A673 (cell line): ENCODE measurements at places on chromosomes 3 and 15.
A peak's percentile ranks its signal among the peaks of the same experiment; 100 is the strongest.

GRCh38 chr3:186121968-186122367 is 13.1 kb upstream of the ETV5 start:
- no peak for DNase-seq

DNA sequence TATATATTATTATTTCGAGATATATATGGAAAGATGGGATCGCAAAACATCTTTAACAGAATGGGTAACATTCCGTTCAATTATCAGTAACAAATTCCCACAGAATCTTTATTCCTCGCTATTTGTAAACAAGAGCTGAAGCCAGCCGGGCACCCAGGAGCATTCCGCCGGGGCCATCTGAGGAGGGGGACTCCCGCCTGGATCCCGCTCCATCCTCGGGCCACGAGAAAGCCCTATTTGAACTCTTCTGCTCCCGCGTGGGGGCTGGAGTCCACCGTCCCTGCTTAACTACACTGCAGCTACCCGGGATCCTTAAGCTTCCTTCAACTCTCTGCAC is 687 bp downstream of the GPR176 start:
- DNase-seq: no peak

GRCh38 chr15:78301828-78302227 is 2.4 kb upstream of the SKIC8 start:
- no peak for DNase-seq

DNA sequence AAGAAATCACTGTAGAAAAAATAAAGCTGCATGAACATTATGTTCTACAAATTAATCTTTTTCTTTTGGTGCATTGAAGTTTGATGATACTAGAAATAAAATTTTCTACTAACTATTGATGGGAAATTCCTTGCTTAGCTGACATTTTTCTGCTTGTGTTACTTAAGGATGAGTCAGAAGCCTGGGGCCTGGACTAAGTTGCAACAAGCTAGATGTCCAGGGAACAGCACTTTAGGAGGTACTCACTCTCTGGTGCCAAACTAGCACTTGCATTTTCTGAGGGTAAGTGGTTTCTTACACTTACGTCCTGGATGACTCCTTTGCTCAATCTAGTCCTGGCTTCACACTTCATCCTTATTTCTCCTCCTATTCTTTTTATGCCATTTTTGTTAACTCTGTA is 945.1 kb downstream of the IGSF11 start:
- no peak for DNase-seq

GRCh38 chr3:37324850-37325321 is 150.5 kb upstream of the LRRFIP2 start:
- DNase-seq: no peak

DNA sequence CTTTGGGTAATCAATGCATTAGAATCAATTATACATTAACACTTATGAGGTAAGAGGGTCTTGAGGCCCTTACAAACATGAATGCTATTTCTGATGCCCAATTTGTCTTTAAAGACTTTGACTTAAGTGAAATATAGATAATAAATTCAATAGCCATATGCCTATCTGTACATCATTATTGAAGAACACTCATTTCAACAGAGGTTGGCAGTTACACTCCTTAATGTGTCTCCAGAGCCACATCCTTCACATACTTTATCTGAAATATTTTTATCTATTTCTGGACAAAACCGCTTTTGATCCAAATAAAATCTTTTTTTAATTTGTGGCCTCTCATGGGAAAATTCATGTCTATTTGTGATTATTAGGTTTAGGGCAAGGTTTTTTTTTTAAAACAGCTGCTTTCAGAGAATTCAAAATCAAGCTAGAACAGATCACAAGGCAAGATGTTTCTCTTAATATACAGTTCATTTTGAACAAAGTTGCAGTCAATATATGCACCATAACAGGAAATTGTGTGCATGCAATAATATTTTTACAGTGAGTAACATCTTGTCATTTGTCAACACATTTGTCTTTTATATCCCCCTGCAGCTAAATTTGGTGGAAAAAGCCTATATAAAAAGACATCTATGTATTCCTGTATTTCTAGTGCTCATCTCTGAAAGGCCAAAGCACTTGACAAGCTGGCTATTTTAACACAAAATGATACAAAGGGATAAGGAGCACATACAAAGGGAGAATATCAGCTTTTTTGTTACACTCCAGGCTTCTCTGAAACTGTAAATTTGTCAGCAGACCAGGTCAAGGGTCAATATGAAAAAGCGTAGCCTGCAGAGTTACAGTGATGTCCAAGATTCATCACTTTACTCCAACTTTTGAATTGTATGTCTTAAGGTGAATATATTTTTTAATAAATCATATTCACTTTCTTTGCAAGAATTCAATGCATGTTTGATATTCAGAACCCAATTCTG is 146.2 kb upstream of the DPH6 start:
- no peak for DNase-seq

DNA sequence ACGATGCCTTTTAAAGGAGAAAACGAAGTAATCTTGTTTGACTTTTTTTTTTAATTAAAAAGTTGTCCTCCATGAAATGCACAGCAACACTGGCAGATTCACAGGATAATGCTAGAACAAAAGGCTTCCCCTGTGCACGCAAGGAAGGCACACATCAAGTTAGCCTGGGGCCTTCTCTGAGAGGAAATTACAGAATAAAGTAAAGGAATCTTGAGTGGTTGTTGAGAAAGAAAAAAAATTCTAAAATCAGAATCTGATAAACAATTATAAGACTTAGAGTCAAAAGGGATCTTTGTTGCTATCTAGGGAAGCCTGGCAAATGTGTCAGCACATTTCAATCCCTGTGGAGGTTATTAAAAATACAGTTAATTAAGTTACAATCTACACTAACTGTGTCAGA is 946.0 kb downstream of the IGSF11 start:
- DNase-seq: no peak

DNA sequence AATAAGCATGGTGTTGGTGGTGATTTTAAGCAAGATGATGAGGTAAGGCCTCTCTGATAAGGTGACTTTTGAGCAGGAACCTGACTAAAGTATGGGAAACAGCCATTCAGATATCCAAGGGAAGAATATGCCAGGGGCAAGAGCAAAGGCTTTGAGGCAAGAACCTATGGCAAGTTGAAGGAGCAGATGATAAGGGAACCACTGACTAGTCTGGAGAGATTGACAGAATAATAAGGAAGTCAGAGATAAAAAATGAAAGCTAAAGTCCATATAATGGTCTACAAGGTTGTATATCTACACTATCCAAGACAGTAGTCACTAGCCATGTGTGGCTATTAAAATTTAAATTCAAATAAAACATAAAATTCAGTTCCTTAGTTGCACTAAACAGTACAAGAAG is 2.5 kb upstream of the C3orf38 start:
- DNase-seq: no peak

GRCh38 chr3:117873249-117873600 is 1161.4 kb downstream of the IGSF11 start:
- DNase-seq: no peak

DNA sequence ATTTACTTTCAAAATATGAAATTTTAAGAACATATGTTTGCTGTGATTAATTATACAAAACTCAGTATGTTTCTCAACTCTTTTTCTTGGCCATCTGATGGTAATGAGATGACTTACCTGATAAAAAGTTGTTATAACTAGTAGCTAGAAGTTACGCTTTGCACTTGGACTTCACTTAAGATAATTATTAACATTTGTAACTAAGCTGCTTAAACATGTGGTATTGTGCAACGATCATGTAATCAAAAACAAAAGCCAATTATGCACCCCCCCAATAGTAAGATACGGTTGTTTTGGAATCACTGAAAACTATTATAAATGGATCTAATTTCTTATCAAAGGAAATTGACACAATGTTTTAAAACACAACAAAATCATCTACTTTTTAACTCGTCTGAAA is 342.9 kb downstream of the CNTN3 start:
- no peak for DNase-seq

DNA sequence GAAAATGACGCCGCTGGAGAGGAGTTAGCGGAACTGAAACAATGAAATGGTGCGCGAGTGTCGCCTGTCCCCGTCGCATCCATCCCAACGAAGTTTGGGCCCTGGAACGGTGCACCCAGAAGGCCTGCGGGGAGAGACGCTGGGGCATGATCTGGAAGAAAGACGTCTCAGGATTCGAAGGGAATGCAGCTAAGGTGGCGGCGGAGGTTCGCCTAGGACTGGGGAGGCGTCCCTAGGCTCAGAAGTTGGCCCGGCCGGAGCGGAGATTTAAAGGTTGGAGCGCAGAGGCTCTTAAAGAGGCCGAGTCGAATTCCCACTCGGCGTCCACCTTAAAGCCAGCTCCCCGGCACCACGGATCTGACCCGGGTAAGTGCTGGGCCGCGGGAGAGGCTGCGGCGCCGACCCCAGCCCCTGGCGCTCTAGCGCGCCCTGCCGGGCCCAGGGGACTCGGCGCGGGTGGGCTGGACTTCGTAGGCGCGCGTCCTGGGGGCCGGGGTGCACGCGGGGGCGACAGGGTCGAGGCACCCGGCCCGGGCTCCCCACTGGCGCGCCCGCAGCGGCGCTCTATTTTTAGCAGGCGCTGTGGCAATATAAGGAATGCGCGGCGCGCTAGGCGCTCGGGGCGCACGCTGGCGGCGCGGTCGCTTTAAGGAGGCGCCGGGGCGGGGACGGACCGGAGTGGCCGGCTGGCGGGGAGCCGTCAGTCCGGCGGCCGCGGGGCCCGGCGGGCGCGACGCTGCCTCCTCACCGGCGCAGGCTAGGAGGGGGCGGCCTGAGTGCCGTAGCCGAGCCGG is at the start of gene MRAS:
Gene MRAS (plus strand): TSS at position 620 of the 794 bp plus-strand sequence. CDS start 24,305 bp downstream, outside the sequence.
- peak; percentile 48 for DNase-seq

GRCh38 chr3:190825386-190826016 is 37.0 kb downstream of the GMNC start:
- no peak for DNase-seq

DNA sequence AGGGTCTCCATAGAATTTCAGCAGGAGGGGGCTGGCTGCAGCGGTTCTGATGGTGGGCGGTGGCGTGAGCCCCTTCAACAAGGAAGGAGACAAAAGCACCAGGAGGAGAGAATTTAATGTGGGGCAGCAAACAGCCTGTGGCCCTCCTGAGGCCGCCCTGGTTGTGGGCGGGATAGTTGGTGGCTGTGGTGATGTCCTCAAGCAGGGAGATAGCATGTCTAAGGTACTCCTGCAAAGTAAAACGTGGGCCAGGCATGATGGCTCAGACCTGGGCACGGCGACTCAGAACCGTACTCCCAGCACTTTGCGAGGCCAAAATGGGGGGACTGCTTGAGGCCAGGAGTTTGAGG is 94.0 kb downstream of the LRRK1 start:
- no peak for DNase-seq

GRCh38 chr3:171748064-171748924 is 62.0 kb downstream of the PLD1 start:
- no peak for DNase-seq

DNA sequence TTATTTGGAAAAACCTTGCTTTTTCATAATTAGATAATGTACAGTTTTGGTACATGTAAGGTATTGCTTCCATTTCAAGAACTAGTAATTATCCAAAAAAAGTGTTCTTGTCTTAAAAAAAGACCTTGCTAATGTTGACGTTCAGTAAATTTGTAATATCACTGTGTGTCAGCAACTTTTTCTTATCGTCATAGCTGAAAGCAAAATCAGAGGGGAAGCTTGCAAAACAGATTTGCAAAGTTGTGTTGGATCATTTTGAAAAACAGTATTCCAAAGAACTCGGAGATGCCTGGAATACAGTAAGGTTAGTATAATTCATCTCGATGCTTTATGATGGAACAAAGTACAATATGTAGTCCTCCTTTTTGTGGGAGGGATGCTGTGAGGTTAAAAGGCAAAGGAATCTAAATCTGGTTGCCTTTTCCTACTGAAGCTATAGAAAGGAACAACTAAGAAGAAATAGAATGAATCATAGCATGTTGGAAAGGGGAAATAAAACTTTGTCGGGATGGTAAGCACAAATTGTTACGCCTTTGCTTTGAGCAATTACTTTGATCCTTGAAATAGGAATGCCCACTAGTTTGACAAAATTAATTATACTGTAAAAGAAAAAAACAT is 1.5 kb downstream of the NSUN3 start:
- no peak for DNase-seq

DNA sequence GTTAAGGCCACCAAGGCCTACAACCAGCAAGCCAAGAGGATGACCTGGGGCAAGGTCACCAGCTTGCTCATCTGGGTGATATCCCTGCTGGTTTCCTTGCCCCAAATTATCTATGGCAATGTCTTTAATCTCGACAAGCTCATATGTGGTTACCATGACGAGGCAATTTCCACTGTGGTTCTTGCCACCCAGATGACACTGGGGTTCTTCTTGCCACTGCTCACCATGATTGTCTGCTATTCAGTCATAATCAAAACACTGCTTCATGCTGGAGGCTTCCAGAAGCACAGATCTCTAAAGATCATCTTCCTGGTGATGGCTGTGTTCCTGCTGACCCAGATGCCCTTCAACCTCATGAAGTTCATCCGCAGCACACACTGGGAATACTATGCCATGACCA is 3.6 kb downstream of the CXCR6 start:
- no peak for DNase-seq

GRCh38 chr3:140170612-140171011 is 235.6 kb downstream of the CLSTN2 start:
- no peak for DNase-seq

DNA sequence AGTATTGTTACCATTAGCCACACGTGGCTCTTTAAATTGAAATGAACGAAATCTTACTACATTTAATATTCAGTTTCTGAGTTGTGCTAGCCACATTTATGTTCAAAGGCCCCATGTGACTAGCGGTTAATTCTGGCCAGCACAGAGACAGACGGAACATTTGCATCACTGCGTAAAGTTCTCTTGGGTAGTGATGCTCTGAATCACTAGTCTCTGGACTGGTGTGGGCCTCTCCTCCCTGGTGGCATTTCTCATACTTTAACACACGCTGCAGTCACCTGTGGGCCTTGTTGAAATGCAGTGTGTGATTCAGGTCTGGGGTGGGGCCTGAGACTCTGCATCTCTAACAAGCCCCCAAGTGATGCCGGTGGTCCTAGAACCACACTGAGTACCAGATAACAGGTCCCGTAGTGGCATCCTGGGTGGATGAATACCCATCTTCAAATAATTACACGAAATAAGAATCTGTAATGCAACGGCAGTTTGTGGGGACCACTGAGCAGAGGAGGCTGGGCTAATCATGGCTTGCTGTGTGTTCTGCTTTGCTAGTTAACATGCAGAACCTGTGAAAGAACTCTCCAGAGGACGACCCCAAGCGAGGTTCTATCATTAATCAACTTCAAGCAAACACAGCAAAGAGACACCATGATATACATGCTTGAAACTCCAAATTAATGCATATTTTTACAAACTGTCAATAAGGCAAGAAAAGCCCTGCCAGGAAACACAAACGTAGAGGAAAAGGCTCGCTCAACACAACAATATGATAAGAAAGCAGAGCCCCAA is 623.8 kb downstream of the FOXP1 start:
- DNase-seq: no peak

- no peak for DNase-seq
Observed at GRCh38 chr15:31347067-31347975, 20.7 kb downstream of the KLF13 start.

DNA sequence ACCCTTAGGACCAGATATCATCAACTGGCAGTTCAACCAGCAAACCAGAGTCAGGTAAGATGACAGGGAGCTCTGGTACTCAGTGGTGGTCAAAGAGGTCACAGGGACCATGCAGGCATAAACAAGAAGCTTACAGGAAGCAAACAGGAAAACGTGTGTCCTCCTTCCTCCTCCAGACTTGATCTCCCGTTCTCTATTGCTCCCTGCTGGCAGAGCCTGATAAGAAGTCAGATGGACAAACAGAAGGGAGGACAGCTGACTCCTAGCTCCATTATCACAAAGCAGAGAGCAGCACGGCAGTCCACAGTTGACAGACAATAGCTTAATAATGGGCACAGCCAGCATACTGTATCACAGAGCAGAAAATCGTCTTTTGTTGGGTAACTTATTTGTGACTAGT is 156.5 kb upstream of the SLC2A2 start:
- no peak for DNase-seq
